ENCODE measurements at places on chromosomes 16 and 17.

- DNase-seq: no peak
Observed at GRCh38 chr17:50317121-50317520, 28.8 kb upstream of the XYLT2 start.

DNA sequence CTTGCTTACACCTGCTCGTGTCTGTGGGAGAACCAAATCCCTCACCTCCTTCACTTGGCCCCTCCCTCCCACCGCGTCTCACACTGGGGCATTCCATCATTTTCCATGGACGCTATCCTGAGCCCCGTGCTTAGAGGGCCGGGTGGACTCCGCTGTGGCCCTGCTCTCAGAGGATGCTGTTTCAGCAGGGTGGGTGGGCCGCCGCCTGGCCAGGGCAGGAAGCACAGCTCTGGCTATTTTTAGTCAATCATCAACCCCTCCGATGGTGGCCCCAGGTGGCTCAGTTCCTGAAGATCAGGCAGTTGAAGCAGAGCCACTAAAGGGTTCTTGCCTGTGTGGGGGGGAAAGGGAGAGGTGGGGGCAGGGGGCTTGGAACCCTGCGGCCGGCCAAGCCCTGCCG is 230.3 kb downstream of the ENGASE start:
- no peak for DNase-seq

DNA sequence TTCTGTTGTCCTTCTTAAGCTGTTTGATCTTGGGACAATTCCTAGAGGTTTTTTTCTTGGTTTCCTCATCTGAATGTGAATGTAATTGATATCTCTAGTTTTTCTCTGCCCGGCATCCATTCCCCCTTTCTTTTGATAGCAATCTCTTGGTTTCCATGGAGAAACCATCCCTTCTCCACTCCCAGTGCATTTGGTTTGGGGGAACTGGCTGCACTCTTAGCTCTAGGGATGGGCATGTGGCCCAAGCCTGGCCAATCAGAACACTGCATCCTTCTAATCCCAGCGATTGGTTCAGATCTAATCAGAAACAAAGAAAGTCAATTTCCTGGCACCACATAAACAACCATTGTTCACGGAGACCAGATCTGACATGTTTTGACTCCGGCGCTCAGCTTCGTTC is 45.1 kb downstream of the IRX3 start:
- DNase-seq: no peak

GRCh38 chr16:17258848-17259713 is 211.7 kb downstream of the XYLT1 start:
- DNase-seq: no peak

DNA sequence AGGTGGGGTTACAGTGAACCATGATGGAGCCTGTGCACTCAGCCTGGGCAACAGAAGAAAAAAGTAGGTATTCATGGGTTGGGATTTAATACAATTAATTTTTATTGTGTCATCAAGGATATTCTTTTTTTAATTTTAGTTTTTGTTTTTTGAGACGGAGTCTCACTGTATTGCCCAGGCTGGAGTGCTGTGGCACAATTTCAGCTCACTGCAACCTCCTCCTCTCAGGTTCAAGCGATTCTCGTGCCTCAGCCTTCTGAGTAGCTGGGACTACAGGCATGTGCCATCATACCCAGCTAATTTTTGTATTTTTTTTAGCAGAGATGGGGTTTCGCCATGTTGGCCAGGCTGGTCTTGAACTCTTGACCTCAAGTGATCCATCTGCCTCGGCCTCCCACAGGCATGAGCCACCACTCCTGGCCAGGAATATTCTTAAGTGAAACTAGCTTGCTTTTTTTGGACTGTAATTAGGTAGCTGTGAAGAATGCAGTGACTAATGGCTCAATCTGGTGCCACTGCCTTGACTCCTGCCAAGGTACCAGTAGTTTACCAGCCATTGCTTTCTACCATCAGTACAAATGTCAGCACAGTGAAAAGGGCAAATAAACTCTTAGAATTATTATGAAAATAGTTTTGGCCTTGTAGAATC is 4.8 kb downstream of the PPM1D start:
- peak; percentile 82 for DNase-seq

GRCh38 chr17:45975640-45976295 is 23.3 kb upstream of the STH start:
- no peak for DNase-seq

GRCh38 chr16:69626256-69626655 is 60.5 kb downstream of the NFAT5 start:
- DNase-seq: no peak

DNA sequence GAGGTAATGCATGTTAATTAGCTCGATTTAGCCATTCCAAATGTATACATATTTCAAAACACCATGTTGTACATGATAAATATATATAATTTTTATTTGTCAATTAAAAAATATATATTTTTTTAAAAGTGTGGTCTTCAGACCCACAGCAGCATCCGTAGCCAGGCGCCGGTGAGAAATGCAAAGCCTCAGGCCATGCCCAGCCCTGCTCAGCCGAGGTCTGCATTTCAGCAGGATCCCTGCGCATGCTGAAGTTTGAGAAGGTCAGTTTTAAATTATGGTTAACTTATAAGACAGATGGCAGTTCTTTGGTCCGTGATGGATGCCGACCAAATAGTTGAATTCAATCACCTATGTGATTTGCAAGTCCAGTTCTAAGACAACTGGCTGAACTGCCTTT is 28.0 kb upstream of the TBX2 start:
- DNase-seq: no peak

DNA sequence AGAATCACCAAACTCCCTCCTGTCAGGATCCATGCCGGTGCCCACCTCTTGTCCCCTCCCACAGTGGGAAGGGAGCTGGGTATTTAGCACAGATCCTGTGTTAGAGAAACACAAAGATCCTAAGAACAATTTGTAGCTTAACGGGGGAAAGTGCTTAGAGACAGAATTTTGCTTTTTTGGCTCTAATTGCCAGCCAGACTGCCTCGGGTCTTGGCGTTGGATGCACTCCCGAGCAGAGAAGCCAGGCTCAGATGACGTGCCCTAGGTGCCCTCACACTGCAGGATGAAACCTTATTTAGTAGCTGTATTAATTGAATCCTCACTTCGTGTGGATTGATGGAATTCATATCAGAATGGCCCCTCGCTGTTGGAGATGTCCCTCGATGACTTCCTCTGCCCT is 22.5 kb upstream of the MAF start:
- DNase-seq: no peak

DNA sequence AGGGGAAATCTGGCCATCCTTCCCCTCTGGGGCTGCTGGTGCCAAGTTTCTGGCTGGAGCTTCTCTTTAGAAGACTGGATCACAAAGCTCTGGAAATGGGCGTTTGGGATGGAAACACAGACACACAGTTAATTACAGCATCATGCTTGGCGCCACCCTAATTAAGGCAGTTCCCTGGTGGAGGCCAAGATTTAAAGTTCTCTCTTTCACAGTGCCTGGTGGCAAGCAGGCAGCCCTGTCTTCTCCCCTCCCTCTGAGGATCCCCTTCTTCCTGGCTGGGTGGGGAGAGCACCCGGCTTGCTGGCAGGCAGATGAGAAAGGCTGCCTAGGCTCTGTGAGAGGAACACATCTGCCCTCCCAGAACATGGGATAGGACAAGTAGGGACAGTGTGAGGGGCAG is 59.0 kb upstream of the NKD1 start:
- DNase-seq: no peak

- DNase-seq: no peak
Observed at GRCh38 chr17:16926571-16927451, 45.1 kb downstream of the TNFRSF13B start.

DNA sequence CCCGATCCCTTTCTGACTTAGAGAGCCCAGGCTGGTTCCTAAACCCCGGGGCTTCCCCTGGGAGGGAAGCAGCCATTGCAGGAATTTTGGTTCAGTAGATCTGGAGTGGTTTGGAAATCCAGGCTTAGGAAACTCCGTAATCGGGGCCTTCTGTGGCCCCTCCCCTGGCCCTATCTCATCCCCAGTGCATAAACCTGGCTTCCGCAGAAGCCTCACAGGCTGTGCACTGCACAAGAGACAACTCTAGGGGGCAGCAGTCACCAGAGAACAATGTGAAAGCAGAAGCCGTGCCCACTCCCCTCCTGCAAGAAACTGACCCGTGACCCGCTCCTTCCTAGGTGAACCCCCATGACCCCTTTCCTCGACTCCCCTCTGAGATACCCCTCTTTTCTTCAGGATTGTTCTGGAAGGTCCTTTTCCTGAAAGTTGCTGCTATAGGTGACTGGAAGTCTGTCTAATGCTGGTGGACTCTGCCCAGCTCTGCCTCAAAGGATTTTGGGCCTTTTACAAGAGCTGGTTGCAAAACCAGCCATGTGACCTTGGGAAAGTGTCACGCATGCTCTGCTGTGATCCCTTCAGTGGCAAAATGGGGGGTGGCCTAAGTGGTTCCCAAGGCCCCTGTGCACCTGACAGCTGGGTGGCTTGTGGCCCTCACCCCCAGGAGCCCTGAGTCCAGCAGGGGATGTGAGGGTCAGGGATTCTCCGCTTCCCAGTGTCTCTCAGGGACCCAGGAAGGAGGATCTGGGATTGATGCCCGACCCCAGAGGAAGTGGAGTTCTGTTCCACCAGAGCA is 14.4 kb downstream of the GUCY2D start:
- DNase-seq: no peak

DNA sequence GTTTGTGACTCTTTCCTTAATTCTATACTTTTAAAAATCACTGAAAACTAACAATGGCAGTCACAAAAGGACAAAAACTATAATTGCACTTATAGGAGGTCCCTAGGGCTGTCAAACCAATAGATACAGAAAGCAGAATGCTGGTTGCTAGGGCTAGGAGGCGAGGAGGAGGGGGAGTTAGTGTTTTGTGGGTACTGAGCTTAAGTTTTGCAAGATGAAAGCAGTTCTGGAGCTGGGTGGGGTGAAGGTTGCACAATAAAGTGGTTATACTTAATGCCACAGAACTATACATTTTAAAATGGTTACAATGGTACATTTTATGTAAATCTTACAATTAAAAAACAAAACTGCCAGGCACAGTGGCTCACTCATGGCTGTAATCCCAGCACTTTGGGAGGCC is 27.3 kb downstream of the NUBP1 start:
- no peak for DNase-seq

- no peak for DNase-seq
Observed at GRCh38 chr17:38608648-38609047, 2.9 kb upstream of the SRCIN1 start.

DNA sequence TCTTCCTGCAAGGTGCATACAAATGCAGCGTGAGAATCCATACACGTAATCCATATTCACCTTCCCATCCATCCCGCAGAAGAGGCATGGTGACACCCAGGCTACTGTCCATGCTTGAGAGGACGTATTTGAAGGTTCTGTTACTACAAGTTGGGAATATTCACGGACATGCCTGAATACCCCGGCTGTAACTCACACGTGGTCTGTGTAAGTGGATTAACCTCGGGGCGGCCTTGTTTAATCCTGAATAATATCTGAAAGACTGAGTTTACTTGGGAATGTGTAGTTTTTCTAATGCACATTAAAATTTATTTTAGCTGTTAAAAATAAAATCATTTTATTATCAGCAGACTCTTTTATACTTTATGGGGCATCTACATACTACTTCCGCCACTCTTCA is 13.1 kb downstream of the CPSF4L start:
- DNase-seq: no peak

GRCh38 chr17:35731917-35732805 is 722 bp downstream of the RASL10B start:
- DNase-seq: no peak

DNA sequence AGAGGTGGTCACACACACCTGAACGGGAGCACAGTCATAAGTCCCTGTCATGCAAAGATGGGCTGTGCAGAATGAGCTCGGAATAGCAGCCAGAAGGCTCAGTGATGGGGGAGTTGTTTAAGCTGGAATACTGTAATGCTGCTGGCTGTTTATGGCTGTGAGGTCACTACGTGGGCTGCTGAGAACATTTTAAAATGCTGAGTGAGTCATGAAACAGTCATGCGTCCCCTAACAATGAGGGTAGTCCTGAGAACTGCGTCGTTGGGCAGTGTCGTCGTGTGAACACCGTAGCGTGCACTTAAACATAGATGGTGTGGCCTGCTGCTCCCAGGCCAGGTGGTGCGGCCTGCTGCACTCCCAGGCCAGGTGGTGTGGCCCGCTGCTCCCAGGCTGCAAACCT is 39.7 kb downstream of the TBCD start:
- peak; percentile 94 for DNase-seq

GRCh38 chr17:68356520-68356919 is 65.2 kb downstream of the ARSG start:
- no peak for DNase-seq

DNA sequence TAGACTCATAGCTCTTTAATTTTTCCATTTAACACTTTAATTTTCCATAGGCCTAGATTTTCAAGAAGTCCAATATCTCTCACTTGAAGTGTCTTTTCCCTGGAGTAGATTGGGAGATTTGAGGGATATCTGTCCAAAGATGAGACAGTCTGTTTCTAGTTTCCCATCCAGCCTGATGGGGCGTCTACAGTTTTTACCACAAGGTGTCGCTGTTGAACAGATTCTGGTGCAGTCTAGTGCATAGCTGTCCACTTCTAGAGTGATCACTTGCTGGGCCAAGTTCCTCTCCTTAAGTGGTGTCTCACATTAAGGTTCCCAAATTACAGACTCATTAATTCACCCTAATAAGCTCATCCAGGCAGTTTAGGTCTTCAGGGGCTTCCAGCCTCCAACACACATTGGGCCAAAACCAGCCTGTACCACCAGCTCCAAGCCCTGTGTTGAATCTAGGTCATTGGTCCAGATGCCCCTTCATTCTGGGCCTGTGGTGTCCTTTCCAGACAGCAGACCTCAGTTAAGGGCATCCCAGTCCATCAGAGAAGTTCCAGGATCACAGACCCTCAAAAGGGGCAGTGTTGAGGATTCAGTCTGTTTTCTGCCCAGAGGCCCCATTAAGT is 9.4 kb downstream of the SNX20 start:
- DNase-seq: no peak

DNA sequence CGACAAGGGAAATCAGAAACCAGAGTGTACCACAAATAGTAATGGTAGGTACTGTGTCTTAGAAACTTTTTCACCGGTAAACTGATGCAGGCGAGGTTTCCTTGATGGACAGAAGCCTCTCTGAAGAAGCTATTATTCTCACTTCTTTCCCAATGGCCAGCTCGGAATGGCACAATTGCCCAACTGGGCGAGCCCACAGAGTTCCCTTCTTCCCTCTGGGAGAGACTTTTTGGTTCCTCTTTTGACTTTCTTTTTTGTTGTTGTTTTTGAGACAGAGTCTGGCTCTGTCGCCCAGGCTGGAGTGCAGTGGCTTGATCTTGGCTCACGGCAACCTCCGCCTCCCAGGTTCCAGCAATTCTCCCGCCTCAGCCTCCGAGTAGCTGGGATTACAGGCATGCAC is 16.9 kb downstream of the SLC43A2 start:
- DNase-seq: no peak

Data from Caki2 (cell line).